ENCODE measurements at places on chromosomes 7 and 10. TPM values are rescaled to one million over a fixed set of nuclear protein-coding genes. Genes with fewer than 3 reads are reported as not detected.

- no peak for DNase-seq
Measured at GRCh38 chr7:148723166-148723559, 24.5 kb downstream of the CUL1 start.

GRCh38 chr10:13993169-13993568 is 337.6 kb downstream of the FRMD4A start:
- no peak for DNase-seq

DNA sequence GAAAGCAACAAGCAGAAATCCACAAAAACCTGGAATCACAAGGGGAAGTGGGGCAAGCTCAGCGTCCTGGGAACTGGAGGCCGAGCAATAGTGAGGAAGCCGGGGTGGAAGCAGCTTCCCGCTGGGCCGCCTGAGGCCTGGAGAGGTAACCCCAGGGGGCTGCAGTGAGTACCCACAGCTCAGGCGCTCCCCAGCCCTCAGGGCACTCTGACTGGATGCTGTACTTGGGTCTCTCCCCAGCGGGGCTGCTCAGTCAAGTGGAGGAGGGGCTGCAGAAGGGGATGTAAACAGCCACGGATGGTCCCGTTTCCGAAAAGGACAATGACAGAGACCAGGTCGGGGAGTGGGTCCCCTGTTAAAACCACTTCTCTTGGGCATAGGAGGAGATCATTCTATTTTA is 50.3 kb downstream of the SLIT1 start:
- DNase-seq, result no peak

GRCh38 chr10:70759781-70760180 is 25.4 kb downstream of the TBATA start:
- no peak for DNase-seq

DNA sequence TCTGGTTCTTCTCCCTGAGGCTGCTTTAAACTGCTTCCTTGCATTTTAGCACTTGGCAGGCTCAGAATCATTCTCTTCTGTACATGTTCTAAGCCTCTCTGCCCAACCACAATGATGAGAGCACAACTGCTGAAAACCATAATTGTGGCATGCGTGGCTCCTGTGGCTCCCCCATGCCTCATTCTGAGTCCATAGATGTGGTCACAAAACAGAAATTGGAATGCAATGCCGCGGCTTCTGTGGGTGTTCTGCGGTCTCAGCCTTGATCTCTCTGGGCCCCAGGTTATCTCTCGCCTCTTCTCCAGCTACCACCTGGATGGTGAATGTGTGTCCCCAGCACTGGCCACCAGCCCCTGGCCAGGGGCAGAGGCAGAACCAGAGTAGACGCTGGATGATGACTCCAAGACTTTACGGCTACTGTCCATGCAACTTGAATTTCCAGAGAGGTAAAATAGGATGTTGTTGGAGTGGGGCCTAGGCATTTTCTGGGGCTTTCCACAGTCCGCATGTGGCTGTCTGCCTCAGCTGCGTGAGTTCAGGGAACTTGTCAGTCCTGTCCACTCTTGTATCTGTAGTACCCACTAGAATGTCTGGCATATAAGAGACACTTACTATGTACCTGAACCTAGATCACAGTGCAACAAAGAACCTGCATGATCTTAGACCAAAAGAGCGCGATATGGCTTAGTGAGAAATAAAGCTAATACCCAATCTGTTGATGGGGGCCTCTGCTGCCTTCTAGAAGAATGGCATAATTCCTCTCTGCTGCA is 52.4 kb upstream of the ADRB1 start:
- no peak for DNase-seq

The DYNC1I1 gene
- not detected for total RNA-seq

- no peak for DNase-seq
Measured at GRCh38 chr7:21426286-21427181, 1.3 kb upstream of the SP4 start.

The STRIP2 gene
- total RNA-seq, result 0.34 TPM

- no peak for DNase-seq
Measured at GRCh38 chr10:92822060-92822634, 26.2 kb upstream of the EXOC6 start.

The PTPRZ1 gene
- not detected for total RNA-seq

The MICU1 gene
- 39.6 TPM for total RNA-seq
